ENCODE measurements at places on chromosomes 3 and 15.

DNA sequence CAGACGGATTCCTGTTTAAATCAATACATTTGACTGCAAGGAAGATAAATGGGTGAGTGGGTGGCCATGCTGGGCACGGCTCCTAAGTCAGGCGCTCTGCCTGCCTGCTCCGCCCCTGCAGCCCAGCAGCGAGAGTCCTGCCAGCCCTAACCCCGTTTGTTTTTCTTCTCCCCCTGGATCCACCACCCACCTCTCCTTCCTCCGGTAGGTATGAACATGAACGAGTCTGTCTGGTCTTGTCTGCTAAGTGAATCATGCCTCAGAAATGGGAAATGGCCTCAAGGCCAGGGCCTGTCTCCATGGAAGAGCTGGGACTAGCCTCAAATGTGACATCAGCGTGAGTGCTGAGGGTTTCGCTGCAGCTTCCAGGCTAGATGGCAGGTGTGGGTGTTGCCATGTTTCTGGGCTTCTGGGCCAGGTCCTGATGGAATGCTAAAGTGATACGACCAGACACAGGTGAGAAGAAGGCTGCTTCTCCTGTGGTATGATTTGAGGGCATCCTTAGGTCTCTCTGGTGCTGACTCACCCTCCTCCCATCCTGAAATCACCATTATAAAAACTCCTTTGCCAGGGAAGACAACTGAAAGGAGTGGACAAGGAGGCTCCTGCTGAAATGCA, 5.6 kb upstream of the FEM1B start:
- DNase-seq, result no peak

GRCh38 chr3:13516760-13517135, 32.2 kb upstream of the FBLN2 start:
- no peak for DNase-seq

DNA sequence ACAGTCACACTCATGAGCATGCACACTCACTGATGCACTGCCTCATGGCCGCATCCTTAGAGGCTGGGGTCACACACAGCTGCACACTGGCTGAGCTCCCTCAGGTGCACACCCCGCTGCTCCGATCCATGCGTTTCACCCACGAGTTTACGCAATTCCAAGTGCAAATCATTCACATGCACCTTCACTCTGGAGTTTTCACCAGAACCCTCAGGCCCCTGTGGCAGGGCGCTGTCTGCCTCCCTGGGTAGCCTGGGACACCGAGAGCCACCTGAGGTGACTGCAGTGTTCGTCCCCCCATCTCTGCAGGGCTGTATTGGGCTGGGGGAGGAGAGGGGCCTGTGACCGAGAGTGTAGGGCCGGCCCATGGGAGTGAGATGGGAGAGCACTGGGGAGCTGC, 134.8 kb downstream of the FBLN2 start:
- DNase-seq, result no peak

GRCh38 chr3:109337393-109337792, at the start of gene DPPA4:
Gene DPPA4 (minus strand): TSS chr3:109337546. CDS start chr3:109337517, 29 bp downstream.
- DNase-seq, result no peak

- no peak for DNase-seq
These were observed 28.2 kb downstream of the C3orf62 start for GRCh38 chr3:49248840-49249227.

- no peak for DNase-seq
These were observed 36.2 kb upstream of the TRH start for GRCh38 chr3:129938140-129938930.

DNA sequence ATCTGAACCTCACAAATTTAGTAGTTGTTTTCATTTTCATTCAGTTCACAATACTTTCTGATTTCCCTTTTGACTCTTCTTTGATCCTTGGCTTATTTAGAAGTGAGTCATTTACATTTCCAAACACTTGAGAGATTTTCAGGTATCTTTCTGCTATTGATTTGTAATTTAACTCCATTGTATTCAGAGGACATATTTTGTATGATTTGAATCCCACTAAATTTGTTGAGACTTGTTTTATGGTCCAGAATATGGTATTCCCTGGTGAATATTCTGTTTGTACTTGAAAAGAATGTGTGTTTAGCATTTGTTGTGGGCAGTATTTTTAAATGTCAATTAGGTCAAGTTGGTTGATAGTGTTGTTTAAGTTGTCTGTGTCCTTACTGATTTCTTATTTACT, 29.6 kb downstream of the FAN1 start:
- no peak for DNase-seq

- no peak for DNase-seq
These were observed 347.8 kb downstream of the TBC1D5 start for GRCh38 chr3:17394541-17395155.

- DNase-seq, result peak; percentile 65
These were observed 350.3 kb downstream of the DOCK3 start for GRCh38 chr3:51024765-51025632.

GRCh38 chr3:7447197-7447769, 586.4 kb downstream of the GRM7 start:
- DNase-seq, result no peak

Data from activated T-cell treated with anti-CD3 and anti-CD28 coated beads, Interleukin-2, amount 50 U/mL, for 72 hours (primary cell).